ENCODE measurements at places on chromosomes 5 and 9. TPM values are rescaled to one million over a fixed set of nuclear protein-coding genes. Genes with fewer than 3 reads are reported as not detected.

The FCN2 gene
- not detected for total RNA-seq

The GARIN3 gene
- total RNA-seq, result not detected

The TSLP gene
- not detected for total RNA-seq

The GOLM1 gene
- 115 TPM for total RNA-seq

The SLC28A3 gene
- total RNA-seq, result 0.01 TPM

The RUFY1 gene
- 27.2 TPM for total RNA-seq

The PCDHB8 gene
- 0.28 TPM for total RNA-seq

The SLC6A19 gene
- 0.62 TPM for total RNA-seq

The C9 gene
- total RNA-seq, result not detected

The CDKN2A gene
- not detected for total RNA-seq

The CTXN3 gene
- total RNA-seq, result not detected

The NR5A1 gene
- 0.17 TPM for total RNA-seq

The PCDHGC5 gene
- not detected for total RNA-seq

The ITK gene
- total RNA-seq, result 0.08 TPM

The LRRC14B gene
- total RNA-seq, result not detected

The PDE6A gene
- total RNA-seq, result 0.22 TPM

The FIBCD1 gene
- total RNA-seq, result 25.1 TPM

The DDX4 gene
- total RNA-seq, result not detected

The DRD1 gene
- total RNA-seq, result 0.05 TPM

The GLRA1 gene
- not detected for total RNA-seq

The PCDHA1 gene
- 0.14 TPM for total RNA-seq

The LHX2 gene
- total RNA-seq, result 4.1 TPM

The SLC2A8 gene
- 17.1 TPM for total RNA-seq

The NKD2 gene
- total RNA-seq, result 25.5 TPM

The ZNF474 gene
- 0.22 TPM for total RNA-seq

The PRELID2 gene
- 7.6 TPM for total RNA-seq

The OR1L8 gene
- total RNA-seq, result not detected

The OR1L1 gene
- not detected for total RNA-seq

The TMC1 gene
- total RNA-seq, result 0.02 TPM

The SMC2 gene
- 19.0 TPM for total RNA-seq

The FSD1L gene
- total RNA-seq, result 3.4 TPM

The CFAP90 gene
- total RNA-seq, result 0.72 TPM

The IL33 gene
- total RNA-seq, result 0.61 TPM

The PCDHB10 gene
- total RNA-seq, result 0.06 TPM

The PCDHAC2 gene
- total RNA-seq, result 4.0 TPM

The LURAP1L gene
- total RNA-seq, result 28.3 TPM

The TLX3 gene
- not detected for total RNA-seq

The SHROOM1 gene
- 10.1 TPM for total RNA-seq

The FAM151B gene
- 1.7 TPM for total RNA-seq

The SIT1 gene
- not detected for total RNA-seq

The HK3 gene
- not detected for total RNA-seq

The UBE2QL1 gene
- 4.6 TPM for total RNA-seq

The ZNF300 gene
- total RNA-seq, result 1.9 TPM

The OBP2A gene
- 0.15 TPM for total RNA-seq
